ENCODE measurements at places on chromosomes 3 and 15.

- no peak for DNase-seq
These were observed 26.2 kb upstream of the ARL8B start for GRCh38 chr3:5095886-5096285.

- DNase-seq, result no peak
These were observed 651.0 kb upstream of the ARPP21 start for GRCh38 chr3:34988296-34988695.

DNA sequence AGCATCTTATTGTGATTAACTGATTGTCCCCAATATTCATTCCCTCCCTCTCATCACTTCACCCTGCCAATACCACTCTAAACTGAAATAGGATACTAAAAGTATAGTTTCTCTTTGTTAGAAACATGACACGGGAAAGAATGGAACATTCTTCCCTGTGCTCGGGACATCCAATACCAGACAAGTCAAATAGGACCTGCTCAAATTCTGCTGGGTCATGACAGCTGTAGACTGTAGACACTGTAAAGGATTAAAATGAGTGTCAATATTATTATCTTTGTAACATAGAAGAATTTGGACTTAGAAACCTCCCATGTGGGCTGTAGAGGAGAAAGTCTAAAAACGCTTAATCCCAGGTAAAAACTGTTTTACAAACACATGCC lies 315.0 kb upstream of the NR2E3 start:
- no peak for DNase-seq

DNA sequence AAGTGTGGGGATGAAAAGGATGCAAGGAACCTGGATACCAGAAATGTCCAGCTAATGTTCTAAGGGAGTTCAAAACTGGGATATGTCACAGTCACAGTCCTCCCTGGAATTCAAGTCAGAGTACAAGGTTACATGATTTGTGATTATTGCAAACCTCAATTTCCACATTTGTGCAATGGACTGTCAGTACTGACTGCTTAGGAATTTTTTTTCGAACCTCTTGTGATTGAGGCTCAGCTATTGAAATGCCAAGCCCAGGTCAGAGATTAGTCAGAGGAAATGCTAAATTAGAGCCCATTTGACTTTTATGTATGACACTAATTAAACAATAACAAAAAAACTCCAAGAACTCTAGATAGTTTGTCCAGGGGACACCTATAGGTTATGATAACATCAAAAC lies 210.2 kb downstream of the THSD4 start:
- no peak for DNase-seq

- DNase-seq, result no peak
These were observed 100.2 kb downstream of the IQSEC1 start for GRCh38 chr3:12972781-12973702.

GRCh38 chr3:116140100-116140689 lies 305.1 kb downstream of the LSAMP start:
- DNase-seq, result no peak

DNA sequence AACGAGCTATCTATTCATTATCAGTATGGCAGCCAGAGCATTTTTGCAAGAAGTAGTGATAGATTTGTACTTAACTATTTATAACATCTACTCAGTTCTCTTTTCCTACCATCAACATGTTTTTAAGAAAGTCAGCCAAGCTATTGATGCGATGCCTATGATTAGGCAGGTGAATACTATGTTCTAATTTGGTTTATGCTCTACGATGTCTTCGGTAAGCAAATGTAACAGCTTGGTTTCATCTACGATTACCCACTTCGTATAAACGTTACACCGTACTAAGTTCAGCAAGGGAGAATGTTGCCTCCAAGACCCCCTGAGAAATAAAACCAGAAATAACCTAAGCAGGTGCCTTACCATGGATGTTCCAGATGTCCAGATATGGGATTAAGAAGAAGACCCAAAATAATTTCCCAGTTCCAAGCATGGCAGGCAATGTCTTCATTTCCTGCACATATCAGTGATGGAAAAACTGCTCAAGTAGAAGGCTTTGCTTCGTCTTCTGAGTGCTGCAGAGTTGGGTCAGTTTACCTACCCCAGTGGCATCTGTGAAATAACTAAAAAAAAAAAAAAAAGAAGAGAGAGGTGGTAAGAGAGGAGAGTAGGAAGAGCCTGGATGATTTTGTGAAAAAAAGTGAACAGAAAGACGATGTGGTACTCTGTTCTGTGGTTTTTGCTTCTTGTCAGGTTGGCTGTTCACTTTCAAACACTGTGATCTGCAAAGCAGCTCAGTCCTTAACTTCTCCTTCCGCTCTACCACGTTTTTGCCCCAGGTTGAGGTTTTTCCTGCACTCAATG lies at the start of gene BTLA:
TSS of gene BTLA (minus strand) at position 559 of the 798 bp plus-strand sequence. CDS start at position 445, 114 bp downstream.
- no peak for DNase-seq

- no peak for DNase-seq
These were observed 13.7 kb upstream of the GJD2 start for GRCh38 chr15:34768530-34768929.

- DNase-seq, result no peak
These were observed 1.2 kb downstream of the HRH1 start for GRCh38 chr3:11155341-11156025.

GRCh38 chr15:70643783-70644125 lies 119.6 kb downstream of the UACA start:
- DNase-seq, result no peak

GRCh38 chr3:162764808-162765071 lies 1268.1 kb downstream of the OTOL1 start:
- DNase-seq, result no peak

GRCh38 chr3:168467115-168467714 lies 371.5 kb upstream of the GOLIM4 start:
- DNase-seq, result no peak

- DNase-seq, result no peak
These were observed 76.9 kb upstream of the RPL32 start for GRCh38 chr3:12918231-12918630.

DNA sequence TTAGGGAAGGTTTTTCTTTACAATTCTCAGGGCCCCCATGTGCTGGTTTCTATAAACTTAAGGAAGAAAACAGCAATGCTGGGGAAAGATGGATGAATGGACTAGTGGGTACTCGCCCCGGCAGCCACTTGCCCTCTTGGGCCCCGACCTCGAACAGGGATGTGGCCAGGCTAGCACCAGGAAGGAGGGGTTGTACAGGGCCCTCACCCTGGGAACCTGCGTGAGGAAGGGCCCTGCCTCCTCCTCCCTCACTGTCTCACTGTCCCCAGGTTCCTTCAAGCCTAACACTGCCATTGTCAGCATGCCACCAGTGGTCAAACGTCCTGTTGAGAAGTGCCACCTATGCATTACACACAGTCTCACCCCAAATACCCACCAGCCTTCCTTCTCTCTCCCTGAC lies 9.1 kb downstream of the ADAMTS17 start:
- no peak for DNase-seq

- DNase-seq, result no peak
These were observed 78.5 kb upstream of the SNRPA1 start for GRCh38 chr15:101373577-101373976.

DNA sequence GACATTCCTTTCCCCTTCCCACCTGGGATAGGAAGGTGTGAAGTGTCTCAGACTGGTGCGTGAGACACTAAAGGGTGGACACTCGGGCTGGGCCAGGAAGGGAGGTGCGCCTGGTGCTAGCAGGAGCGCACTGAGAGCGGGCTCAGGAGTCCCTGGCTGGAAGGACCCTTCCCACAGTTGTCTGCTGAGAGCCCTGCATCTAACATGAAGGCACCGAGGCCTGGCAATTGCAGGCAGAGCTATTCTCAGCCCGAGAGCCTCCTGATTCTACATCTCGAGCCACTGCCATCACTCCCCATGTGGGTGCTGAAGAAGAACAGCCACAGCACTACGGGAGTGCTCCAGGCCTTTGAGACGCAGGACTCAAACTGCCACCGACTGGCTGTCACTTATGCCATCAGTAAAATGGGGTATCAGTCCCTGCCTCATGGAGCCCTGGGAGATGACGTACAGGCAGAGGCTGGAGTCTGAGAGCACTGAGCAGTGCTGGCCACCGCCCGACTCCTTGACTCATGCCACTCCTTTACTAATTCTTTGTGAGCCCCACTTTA lies 159.4 kb downstream of the KLF13 start:
- no peak for DNase-seq

- DNase-seq, result no peak
These were observed 78.6 kb downstream of the MAGI1 start for GRCh38 chr3:65960087-65960486.

DNA sequence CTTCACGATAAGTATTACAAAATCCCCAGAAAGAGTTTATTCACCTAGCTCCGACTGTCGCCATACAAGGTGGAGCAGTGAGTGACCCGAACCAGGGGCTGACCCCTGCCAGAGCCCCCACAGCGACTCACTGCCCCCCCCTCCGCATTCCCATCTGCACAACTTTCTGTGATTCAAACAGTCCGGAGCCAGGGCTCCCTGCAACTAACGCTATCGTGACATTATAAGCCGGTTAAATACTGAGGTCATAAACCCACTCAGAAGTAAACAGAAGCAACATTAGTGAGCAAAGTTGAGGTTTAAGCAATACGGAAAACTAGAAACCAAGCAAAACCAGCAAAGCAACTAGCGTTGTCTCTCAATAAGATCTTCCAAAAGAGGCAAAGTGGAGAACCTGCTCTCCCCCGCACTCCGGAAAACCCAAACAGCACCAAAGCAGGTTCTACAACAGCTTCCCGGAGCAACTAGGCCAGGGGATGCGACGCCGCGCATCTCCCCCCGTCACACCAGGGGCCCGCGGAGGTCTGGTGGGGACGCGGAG lies 642 bp downstream of the SCAP start:
- DNase-seq, result no peak

DNA sequence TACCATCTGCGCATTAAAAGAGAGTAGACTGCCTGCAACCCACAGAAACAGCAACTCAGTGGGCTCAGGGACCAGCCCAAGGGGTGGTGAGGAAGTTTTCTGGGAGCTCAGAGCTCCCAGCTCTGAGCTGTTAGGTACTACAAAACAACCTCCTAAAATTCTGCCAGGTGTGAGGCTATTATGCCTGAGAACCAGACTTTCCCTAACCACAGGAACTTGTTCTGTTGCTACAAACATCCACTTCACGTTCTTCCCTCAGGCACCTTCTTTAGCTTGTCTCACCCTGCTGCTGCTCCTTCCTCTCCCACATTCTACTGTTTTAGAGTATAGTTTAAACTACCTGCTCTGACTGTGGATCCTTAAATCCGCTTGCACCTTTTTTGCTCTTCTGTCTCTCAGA lies 399.4 kb downstream of the ROBO1 start:
- no peak for DNase-seq

GRCh38 chr3:138347960-138348753 lies at the start of gene MRAS:
TSS of gene MRAS (plus strand) at chr3:138348579. CDS start at chr3:138372884, 24,305 bp downstream.
- DNase-seq, result no peak

DNA sequence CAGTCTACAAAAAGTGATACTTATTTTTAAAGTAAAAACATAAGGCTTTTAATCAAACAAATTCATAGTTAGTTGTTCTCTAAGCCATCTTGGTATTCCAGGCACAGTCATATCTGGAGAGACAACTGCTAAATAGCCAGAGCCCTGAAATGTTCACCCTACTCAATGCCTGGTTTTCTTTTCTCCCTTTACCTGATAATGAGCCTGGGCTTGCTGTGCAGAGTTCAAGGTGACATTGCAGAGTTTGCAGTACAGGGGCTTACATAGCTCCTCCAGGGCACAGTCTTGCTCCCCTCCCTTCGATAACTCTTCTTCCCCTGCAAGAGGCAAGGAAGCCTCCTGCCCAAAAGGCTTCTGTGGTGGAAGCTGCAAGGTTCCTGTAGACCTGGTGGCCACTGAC lies 4.3 kb downstream of the ZMAT3 start:
- no peak for DNase-seq

GRCh38 chr3:54591157-54591556 lies 336.7 kb downstream of the LRTM1 start:
- DNase-seq, result no peak

- DNase-seq, result no peak
These were observed 230.3 kb upstream of the TBL1XR1 start for GRCh38 chr3:177427540-177427939.

DNA sequence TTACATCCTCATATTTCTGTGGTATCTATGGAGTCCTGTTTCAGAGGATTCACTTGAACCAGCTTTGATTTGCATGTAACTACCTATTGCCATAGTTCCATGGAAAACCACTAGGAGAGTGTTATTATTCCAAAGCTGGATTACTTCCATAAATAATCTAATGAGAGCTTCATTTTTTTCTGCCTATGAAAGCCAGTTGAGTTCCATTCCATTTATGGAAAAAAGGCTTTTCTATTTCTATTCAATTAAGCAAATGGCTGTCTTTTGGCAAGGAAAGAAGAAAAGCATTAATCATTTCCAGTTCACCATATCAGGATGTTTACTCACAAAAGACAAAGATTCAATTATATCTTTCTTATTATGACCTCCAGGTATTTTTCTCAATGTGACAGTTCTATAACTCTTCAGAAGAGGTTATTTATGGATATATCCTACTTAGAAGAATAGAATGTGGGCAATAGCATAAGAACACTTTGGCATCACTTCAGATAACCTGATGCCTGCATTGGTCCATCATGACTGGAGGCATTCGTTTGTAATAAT lies 259.9 kb upstream of the ZPLD1 start:
- no peak for DNase-seq

DNA sequence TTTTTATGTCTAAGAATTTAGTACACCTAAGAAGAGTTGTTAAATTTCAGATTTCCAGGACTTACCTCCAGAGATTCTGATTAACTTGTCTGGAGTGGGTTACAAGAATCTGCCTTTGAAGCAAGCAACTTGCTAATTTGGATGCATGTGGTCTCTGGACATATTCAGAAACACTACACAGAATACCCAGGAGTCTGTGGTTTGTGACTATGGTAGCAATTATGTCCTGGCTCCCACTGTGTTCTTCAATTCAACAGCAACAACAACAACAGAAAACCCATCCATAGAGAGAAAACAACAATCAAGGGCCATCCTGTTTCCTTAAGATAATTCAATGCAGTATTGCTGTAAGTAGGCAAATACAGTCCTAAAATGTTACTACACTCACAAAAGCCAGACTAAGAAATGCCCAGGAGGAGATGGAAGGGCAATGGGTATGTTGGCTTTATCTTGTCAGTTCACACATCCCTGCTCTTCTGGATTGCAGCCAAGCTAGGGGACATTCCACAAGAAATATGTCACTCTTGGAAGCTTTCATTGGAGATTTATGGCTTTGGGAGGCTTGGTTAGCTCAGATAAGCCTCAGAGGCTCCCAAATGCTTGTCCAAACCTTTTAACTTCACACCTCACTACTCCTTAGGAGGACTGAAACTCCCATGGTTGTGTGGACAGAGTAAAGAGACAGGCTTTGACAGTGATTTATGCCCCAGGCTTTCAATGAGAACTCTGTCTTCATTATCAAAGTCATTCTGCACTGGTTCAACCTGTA lies 99.4 kb upstream of the MRPL3 start:
- DNase-seq, result no peak

All from NCI-H187 treated with DMSO at 0.1 percent for 48 hours (cell line).